Left forelimb (tissue), 1 donor: ENCODE measurements at places on chromosomes 16 and 17.

DNA sequence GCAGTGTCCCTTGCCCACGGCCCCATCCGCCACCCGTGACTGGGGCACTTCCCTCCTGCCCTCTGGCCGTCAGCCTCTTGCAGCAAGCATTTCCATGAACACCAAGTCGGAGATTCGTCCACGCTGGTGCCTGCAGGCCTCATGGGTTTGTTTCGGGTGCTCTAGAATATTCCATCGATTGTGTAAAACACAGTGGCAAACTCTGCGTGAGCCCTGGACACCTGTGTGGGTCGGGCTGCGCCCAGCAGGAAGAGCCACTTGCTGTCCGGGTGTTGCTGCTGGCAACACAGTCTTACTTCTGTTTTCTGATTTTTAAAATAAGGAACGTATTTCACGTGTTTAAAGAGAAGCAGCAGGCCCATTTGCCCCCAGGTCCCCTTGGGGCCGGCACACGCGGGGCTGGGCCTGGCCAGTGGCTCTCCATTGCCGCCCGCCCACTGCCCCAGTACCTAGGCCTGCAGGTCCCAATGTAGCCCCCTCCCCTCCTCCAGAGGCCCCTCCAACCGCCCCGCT is 10.0 kb downstream of the CYBC1 start:
- DNase-seq, result no peak

DNA sequence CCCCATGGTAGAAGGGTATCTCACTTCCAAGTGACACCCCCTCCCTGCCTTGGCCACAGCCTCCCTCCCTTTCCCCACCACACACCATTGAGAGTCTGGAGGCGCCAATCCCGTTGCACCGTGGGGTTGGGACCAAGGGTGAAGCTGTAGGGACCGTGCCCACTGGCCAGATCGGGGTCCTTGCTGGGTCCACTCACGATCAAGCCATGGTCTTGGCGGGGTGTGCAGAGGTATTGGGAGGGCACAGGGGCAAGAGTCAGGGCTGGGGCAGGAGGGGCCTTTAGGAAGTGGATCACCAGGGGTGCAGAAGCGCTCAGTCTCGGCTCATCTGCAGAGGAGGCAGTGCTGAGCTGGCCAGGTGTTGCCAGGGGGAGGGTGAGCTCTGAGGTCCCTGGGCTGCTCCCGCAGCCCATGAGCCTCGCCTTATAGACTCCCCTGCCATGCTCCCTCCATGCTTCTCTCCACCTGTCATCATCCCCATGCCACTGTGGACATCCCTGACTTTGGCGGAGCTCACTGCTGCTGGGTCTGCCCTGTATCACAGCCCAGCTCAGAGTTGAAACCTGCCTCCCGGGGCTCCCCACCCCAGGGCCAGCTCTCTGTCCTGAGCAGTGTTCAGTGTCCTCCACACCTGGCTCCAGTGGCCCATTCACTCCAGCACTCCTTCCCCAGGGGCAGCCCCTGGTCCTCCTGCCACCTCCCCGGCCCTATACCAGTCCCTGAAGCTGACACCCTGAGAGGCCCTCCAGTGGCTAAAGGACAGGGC is 8.3 kb downstream of the CDH16 start:
- no peak for DNase-seq

DNA sequence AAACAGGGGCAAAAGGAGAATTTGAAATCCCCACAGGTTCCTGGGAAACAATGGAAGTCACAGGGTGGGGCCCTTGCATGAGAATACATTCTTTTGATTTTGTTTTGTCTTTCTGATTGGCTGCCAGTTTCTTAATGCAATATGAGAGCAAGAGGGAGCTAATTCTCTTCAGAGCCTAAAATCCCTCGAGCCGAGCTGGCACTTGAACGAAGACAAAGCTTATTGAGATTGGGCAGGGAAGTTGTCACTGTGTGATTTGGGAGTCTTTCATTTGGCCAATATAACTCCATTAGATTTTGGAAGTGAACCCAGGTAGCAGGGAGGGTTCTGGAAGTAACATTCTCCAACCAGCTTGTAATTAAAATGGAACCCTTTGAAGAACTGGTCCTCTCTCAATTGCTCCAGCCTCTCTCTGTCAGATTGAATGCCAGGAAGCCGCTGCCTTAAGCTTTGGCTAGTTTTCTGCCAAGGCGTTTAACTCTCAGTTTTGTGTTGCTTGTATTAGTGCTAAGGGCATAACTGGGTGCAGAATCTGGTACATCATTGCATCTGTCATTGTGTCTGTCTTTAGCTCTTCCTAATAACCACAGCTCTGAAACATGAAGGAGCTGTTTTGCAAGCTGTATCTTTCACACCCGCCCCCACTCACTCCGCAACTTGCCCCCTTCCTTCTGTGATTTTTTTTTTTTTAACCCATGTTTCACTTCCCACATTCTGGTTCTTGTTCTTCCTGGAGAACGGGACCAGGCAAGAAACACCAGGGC is 272.0 kb downstream of the MAF start:
- DNase-seq, result no peak

DNA sequence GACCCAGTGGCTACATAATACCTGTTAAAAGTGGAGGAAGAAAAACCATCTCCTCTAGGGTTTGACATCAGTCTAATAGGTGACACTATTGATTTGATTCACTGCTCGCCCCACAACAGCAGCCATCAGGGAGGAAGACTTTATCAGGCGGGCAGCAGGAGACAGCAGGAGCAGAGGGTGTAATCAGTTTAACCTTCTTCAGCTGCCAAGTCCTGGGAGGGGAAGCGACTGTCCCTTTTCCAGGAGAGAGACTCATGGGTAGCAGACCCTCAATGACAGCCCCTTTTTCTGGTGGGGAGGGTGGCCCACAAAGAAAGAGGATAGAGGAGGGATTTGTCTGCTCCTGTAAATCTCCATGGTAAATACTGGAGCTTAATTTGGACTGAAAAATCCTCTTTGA is 291.8 kb downstream of the HAPSTR1 start:
- DNase-seq, result no peak

GRCh38 chr16:50198802-50199403 is 45.8 kb downstream of the TENT4B start:
- no peak for DNase-seq

DNA sequence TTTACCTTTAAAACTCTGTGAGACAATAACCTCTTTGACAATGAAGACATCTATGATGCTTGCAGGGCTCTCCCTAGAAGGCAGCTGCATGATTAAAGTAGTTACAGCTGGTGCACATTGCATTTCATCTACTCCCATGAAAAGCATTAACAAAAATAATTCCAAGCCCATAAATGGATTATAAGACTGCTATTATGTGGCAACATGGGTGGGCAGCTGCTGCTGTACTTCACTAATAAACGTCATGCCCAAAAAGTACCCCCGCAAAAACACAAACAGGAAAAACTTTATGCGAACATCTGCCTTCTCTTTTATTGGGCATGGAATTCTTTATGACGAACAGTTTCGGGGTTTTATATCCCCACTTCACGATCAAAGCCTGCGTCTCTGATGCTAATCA is 224.9 kb downstream of the CA10 start:
- DNase-seq, result no peak

- DNase-seq, result no peak
Measured at GRCh38 chr17:41687828-41688640, 651 bp upstream of the EIF1 start.

DNA sequence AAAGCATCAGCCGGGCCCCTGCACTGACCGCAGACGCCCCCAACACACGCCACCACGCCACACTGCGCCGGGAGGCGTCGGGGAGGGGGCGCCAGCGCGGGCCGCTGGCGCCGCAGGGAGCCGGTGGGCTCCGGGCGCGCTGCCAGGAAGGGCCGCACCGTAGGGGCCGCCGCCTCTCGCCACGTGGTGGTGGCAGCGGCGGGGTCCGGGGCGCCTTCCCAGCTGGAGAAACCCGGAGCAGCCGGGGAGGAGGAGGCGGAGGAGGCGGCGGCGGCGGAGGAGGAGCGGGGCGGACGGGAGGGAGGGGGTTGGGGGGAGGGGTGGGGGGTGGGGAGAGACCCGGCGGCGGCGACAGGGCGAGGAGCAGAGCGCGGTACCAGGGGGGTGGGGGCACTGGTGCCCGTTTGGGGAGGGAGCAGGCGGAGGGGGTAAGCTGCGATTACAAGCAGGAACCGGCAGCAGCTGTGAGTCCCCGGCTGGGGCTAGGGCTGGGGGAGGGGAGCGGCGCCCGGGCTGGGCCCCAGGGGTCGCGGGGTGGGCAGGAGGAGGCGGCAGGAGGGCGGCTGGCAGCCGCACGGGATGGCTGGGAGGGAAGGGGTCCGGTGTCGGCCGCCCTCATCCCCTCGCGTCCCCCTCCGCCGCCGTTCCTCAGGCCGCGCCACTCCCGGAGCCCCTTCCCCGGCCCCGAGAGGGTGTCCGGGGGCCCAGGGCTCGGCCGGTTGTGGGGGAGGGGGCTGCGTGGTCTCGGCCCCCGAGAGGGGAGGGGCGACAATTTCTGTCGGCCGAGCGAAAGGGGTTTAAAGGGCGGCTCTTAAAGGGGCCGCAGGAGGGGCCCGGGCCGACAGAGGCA is at the start of gene TBKBP1:
TBKBP1 (plus strand) TSS at position 431 of the 850 bp plus-strand sequence. CDS start 1,952 bp downstream, outside the sequence.
- DNase-seq, result peak; percentile 81

DNA sequence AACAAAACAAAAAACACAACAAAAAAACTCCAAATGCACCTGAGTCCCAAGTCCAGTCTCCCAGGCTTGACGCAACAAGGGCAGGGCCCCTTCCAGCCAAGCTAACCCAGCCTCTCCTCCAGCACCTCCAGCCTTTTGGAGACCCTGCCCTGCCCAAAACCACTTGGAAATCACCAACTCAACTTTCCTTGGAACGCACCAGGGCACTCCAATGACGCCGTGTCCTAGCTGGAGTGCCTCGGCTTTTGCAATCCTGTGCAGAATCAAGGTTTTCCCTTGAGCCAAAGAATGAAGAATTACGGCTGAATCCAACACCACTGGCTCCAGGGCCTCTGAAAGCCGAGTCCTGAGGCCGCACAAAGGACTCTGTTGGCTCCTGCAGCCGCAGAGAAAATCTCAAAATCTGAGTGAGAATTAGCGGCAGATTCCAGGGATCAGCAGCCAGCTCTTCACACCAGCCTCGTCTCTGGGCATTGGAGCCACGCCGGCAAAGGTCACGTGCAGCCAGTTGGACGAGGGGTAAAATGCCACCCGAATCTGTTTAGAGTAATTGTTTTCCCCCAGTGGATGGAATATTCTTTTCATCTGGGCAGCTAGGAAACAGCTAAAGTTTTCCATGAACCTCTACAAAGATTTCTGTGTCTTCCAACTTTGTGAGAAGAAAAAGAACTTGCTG is 9.7 kb upstream of the BAIAP2 start:
- no peak for DNase-seq

- DNase-seq, result no peak
Measured at GRCh38 chr16:25013751-25014499, 1.2 kb downstream of the ARHGAP17 start.
